ENCODE measurements at places on chromosomes 1 and 21.

DNA sequence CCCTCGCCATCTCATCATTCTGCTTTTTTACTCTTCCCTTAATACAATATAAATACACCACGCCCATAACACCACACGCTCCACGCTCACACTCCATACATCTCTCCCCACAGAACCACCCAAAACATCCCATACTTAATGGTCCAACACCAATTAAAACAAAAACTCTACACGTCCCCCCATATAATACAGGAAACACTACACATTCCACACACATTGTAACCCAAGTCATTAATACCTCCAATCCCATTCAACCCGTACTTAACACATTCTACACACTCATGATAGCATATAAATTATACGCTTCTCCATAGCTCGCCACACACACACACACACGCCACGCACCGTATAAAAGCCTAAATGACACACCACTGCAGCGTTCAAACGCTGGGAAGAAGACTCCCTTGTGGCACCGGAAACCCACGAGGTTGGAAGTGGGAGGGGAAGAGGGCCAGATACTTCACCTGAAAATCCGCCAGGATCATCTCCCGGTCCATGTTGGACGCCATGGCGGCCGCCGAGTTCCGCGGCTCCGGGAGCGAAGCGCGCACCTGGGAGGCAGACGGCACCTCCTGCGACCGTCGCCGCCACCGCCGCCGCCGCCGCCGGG is 659 bp downstream of the FAF1 start:
- DNase-seq: peak; percentile 54

GRCh38 chr21:45574691-45575090 is 32.5 kb upstream of the SLC19A1 start:
- DNase-seq: no peak

- DNase-seq: no peak
These were observed 28.8 kb upstream of the GCLM start for GRCh38 chr1:93937997-93938396.

DNA sequence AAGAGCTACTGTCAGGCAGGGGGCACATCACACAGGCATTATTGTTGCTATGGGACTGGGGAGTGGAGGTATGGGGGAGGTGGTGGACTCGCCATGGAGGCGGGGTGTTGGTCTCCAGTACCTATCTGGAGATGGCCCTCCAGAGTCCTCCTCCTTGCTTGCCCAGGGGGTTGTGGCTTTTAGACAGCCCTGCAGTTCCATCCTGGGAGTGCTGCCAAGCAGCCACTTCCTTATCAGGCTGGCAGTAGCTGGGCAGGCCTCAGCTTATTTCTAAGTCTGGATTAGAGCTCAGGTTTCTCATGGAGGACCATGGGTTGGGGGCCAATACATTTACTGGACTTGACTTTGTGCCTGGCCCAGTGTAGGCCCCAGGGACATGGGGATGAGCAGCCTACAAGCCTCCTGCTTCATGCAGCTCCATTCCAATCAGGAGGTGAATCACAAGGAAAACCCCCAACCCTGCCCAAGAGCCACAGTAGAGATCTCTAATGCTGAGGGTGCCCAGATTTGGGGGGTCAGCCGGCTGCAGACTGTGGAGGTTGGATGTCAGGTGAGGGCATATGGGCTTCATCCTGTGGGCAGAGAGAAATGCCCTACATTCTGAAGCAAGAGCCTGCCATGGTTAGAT is 210.7 kb upstream of the EDN2 start:
- DNase-seq: no peak

- no peak for DNase-seq
These were observed 79.7 kb downstream of the PBX1 start for GRCh38 chr1:164638492-164639202.

Measured in activated CD8-positive, alpha-beta memory T cell treated with anti-CD3 and anti-CD28 coated beads, Interleukin-2, amount 10 ng/mL, durations not matched to agents 7 days and 5 days (primary cell).